ENCODE measurements at places on chromosomes 2 and 18.

DNA sequence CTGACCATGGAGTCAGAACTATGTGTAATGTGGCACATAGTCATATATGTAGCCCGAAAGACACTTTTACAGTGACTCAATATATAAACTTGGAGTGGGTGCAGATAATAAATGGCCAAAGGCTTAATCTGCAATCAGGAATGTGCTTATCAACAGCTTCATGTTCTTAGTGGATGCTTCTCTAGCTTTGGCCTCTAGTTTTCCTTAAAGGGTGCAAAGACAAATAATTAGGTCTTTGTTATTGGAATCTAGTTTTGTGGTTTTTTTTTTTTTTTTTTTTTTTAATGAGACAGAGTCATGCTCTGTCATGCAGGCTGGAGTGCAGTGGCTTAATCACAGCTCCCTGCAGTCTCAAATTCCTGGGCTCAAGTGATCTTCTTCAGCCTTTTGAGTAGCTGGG lies 625.6 kb downstream of the EPHA4 start:
- DNase-seq = no peak

DNA sequence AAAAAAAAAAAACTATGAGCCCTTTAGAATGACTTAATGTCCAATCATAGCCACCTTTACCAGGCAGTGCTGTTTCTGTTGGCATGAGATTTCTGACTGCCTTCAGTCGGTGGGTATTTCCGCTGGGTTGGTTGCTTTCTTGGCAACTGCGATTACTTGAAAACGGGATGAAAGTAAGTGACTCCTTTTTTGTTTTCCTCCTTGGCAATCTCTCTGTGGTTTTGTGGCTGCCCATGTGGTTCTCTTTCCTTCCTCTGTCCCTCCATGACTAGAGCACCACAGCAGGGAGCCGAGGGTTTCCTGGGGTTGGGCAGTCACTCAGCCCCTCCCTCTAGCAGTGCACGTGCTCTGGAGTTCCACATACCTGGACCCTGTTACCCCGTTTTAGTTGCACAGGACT lies 112.1 kb downstream of the KLHL29 start:
- no peak for DNase-seq

DNA sequence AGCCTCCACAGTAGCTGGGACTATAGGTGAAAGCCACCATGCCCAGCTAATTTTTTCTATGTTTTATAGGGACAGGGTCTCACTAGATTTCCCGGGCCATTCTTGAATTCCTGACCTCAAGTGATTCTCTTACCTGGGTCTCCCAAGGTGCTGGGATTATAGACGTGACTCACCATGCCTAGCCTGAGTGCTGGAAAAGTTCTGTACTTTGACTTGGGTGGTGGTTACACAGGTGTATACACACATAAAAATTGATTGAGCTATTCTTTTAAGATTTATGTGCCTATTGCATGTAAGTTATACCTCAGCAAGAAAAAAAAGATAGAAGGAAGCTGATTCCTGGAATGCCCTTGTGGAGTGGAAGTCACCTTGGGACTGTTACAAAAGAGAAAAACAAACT lies 34.8 kb upstream of the KCNF1 start:
- DNase-seq = no peak

GRCh38 chr2:100799686-100800085 lies 20.3 kb upstream of the NPAS2 start:
- no peak for DNase-seq

- no peak for DNase-seq
These were observed 126.0 kb upstream of the KLF7 start for GRCh38 chr2:207291625-207292252.

DNA sequence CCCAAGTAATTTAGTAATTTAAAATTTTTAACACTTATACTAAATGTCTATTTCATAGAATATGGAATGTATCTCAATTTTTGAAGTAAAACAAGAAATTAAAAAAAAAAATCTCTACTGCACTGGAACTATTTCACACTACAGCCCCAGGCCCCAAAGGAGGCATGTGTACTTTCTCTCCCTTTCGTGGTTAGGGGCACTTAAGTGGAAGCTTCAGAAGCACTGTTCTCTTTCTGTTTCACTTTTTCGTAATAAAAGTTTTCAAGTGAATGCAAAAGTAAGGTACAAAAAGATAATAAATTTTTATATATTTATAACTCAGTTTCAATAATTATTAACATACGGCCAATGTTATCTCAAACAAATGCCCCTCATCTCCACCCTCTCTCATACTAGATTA lies 123.8 kb upstream of the STON1 start:
- DNase-seq = no peak

DNA sequence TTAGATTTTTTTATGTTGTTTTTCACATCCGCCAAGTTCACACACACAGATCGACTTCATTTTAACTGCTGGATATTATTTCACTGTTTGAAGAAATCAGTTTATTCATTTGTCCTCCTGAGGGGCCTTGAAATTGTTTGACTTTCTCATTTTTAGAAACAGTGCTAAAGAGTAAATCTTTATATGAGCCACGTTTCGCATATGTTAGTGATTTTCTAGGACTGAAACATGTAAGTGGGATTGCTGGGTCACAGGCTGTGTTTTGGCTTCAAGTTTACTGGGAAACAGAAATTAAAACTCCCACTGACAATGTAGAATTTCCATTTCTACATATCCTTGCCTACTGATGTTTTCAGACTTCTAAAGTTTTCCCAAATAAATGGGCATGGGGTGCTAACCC lies 363.8 kb downstream of the NCKAP5 start:
- no peak for DNase-seq

- no peak for DNase-seq
These were observed 294.3 kb upstream of the SETBP1 start for GRCh38 chr18:44386401-44386800.

- no peak for DNase-seq
These were observed 80.0 kb upstream of the CHRNA1 start for GRCh38 chr2:174844295-174844708.

DNA sequence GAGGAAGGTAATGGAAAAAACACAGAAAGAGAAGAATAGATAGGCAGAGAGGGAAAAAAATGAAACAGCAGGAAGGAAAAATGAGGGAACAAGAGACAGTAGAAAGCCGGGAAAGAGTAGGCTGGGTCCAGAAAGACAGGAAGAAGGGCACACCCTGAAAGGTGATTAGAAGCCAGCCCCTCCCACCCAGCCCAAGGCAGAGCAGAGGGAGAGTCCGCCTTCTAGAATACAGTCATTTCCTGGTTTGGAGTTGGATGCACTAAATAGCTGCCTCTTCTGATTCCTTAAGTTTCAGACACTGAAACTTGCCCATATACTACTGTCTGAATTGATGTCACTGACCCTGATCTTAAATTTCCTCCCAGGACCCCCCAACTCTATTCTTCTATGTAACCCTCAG lies 17.9 kb upstream of the DSG3 start:
- no peak for DNase-seq

- no peak for DNase-seq
These were observed 411.2 kb upstream of the CHAC2 start for GRCh38 chr2:53356291-53356905.

DNA sequence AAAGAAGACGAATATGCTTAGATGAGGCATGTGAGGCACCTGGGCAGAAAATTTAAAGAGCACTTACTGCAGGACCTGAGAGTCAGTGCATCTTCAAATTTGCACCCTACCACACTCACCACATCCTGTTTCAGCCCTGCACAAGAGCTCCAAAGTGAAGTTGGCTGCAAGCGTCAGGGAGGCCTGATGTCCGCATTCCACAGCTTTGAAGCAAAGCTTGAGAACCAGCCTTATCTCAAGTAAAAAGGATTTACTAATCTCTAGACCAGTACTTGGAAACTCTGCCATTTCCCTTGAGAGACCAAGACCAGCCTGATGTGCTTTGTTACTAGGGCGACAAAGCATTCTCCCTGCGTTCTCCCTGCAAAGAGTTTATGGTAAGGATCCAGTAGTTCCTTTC lies 3.4 kb upstream of the ASNSD1 start:
- DNase-seq = no peak

DNA sequence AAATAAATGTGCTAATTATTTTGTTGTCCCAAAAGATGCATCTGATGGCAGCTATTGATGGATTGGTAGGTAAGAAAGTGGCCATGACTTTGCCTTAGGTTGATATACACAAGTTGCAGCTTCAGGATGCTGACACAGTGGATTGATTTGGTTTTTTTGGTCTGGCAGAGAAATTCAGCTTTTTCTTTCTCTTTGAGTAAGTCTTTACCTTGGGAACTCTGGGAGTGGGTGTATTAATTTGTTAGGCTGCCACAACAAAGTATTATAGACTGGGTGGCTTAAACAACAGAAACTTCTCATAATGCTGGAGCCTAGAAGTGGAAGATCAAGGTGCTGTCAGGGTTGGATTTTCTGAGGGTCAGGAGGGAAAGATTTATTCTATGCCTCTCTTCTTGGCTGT lies 19.8 kb upstream of the ICOS start:
- no peak for DNase-seq

GRCh38 chr2:96760036-96760985 lies at the start of gene CNNM4:
TSS of gene CNNM4 (plus strand) at chr2:96760902. CDS start at chr2:96761000, 98 bp downstream.
- peak; percentile 80 for DNase-seq

- no peak for DNase-seq
These were observed 1516.1 kb downstream of the RPIA start for GRCh38 chr2:90207454-90208058.

- no peak for DNase-seq
These were observed 164.3 kb downstream of the RPIA start for GRCh38 chr2:88855620-88856408.

DNA sequence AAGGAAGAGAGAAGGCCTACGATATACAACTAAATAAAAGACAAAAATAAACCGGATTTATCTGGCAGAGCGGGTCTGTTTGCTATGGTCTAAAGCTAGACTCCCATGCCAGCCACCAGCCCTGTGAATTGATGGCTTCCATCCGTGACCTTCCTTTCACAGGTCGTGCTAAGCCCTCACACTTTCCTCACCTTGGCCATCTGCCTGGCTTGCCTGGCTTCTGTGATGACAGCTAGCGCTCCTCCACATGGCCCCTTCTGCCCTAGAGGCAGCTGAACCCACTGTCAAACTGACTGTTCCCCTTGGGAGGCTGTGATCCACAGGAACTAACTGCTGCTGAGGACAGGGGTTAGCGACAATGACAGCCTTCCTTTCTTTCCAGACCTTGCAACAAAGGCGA lies 32.5 kb downstream of the GAREM1 start:
- DNase-seq = no peak

- no peak for DNase-seq
These were observed 147.7 kb downstream of the TWIST2 start for GRCh38 chr2:238995634-238996033.

- no peak for DNase-seq
These were observed 899.7 kb upstream of the VRK2 start for GRCh38 chr2:57146951-57147350.

DNA sequence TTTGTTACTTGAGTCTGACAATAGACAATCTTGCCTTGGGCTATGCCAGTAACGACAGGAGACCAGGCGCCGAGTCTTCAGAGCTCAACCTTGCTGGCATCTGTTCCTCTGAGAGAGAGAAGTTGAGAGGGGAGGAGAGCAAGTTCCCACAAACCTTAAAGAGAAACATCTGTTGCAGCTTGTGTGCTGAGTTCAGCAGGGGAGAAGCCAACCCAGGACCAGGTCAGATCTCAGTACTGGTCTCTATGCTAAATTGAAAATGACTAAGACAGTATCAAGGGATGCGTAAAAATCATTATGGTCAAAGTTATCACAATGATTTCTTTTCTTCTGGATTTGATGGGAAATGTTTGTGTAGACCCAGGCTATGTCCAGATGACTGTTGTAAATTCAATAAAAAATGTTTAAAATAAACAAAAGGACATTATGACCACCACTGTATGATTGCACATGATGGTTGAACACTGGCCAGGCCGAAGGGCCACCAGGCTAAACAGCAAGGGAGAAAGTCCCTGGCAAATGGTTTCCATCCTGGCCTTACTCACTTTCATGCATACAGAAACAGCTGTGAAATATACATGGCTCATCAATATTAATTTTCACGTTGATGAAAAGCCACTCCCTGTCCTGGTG lies 100.3 kb upstream of the PMAIP1 start:
- no peak for DNase-seq

DNA sequence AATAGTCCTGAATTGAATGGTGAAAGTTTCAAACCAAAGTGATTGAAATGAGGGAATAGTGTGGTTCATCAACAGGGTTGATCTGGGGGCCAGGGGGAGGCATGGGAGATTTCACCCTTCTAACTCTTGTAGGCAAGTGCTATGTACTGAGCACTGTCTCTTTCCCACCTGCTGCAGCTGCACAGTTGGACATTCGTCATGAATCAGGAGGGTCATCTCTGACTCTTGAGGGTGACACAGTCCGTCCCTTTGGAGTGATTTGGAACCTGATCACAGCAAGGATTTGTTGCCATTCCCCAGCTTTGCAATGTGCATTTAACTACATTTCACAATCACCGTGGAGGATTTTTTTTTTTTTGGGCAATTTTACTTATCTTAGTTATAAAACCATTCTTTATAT lies 224.6 kb downstream of the PHLPP1 start:
- DNase-seq = no peak

DNA sequence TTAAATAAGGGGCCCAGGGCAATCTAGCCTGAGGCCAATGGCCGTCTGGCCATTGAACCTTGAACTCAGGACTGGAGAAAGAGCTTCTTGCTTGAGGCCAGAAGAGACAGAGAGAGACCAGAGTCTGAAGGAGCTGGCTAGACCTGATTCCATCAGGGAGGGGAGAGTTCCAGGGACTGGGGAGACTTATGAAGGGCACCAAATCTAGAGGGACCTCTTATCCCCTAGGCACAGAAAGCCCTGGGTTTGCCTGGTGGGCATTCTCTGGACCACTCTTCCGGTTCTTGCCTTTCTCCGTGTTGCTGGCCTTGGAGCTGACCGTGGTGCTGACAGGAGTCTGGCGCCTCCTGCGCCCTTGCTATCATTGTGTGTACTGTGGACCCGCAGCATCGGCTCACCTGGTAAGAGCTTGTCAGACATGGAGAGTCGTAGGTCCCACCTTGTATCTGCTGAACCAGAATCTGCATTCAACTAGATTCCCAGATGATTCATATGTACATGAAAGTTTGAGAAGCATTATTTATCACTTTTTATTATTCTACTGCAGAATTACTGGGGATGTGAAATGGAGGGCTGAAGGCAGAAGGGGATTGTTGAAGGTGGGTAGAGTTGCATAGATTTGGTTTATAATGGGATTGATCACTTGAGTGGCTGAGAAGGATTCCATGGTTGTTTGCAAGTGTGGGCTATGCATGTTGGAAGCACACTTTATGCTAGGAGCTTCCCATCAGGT lies 4.3 kb upstream of the TRPM8 start:
- no peak for DNase-seq

DNA sequence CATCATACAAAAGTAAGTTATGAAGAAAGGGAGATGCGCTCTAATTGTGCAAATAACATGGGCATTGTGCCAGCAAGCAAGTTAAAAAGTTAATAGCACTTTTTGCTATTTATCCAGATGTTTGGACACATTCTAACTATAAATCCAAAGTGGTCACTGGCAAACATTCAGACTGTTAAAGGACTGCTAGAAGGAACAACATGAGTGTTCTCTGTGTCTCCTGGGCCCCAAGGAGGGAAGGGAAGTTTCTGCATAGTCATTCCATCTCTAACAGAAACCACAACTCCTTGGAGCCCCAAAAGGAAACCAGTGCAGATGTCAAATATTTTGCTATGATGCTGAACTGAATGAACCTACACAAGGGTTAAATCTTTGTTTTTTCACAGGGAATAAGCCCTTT lies 213.3 kb upstream of the HNRNPA3 start:
- DNase-seq = no peak

GRCh38 chr2:24334245-24334633 lies 26.1 kb downstream of the ITSN2 start:
- no peak for DNase-seq

GRCh38 chr2:226999661-227000060 lies 163.8 kb downstream of the RHBDD1 start:
- no peak for DNase-seq

- DNase-seq = no peak
These were observed 12.9 kb downstream of the LRRTM1 start for GRCh38 chr2:80291656-80292055.

GRCh38 chr18:67661555-67661954 lies 145.0 kb upstream of the DSEL start:
- no peak for DNase-seq
